Fibroblast of lung (primary cell): ENCODE measurements at places on chromosomes 3 and 15.
A peak's percentile ranks its signal among the peaks of the same experiment; 100 is the strongest.

GRCh38 chr3:69032737-69033136 is 19.3 kb upstream of the EOGT start:
- no peak for DNase-seq

GRCh38 chr3:16533928-16534574 is 20.6 kb upstream of the RFTN1 start:
- DNase-seq, result peak; percentile 35

GRCh38 chr15:39502082-39502447 is 78.8 kb upstream of the THBS1 start:
- DNase-seq, result no peak

GRCh38 chr3:169769287-169770181 is at the start of gene ACTRT3:
Gene ACTRT3 (minus strand): TSS chr3:169769561. CDS start chr3:169769520, 41 bp downstream.
- DNase-seq, result peak; percentile 61

GRCh38 chr15:37823601-37824275 is 110.7 kb upstream of the TMCO5A start:
- no peak for DNase-seq

DNA sequence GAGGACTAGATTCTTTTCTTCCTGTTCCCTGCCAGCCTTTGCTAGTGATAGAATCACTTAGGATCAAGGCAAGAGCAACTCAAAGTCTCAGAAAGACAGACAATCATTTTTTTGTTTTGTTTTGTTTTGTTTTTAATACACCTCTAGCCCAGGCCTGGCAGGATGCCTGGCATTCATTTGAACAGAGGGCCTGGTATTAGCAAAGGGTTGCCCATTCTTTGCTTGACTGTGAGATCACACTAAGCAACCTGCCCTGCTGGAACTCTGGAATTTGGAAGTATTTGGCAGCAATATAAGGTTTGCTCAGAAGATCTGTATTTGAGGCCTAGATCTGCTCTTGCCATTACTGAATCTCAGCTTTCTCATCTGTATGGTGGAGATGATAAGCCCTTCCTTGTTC is 21.8 kb upstream of the ATP13A5 start:
- no peak for DNase-seq
